Stimulated activated naive CD8-positive, alpha-beta T cell treated with anti-CD3 and anti-CD28 coated beads, Interleukin-15, Interleukin-2, amounts not matched to agents 100 U/mL and 50 U/mL, for 24 hours (primary cell): ENCODE measurements at places on chromosomes 5 and 9.

GRCh38 chr5:143896516-143896915, 84.6 kb downstream of the HMHB1 start:
- DNase-seq, result no peak

DNA sequence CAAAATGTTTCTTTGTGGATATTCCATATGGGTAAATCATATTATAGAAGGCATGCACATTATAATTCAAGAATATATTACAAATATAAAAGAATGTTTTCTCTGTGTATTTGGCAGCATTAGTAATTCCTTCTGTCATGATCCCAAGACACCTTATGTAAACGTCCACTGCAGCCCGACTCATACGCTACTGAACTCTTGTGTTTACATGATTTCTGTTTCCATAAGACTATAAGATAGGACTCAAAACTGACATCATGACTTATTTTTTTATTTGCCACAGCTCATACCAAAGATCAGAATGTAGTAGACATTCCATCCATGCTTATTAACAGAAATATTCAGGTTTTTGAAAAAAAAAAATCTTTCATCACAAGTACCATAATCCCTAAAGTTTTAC, 234.1 kb downstream of the AP3B1 start:
- DNase-seq, result no peak

- DNase-seq, result no peak
Observed at GRCh38 chr5:73663161-73663859, 37.3 kb downstream of the ARHGEF28 start.

DNA sequence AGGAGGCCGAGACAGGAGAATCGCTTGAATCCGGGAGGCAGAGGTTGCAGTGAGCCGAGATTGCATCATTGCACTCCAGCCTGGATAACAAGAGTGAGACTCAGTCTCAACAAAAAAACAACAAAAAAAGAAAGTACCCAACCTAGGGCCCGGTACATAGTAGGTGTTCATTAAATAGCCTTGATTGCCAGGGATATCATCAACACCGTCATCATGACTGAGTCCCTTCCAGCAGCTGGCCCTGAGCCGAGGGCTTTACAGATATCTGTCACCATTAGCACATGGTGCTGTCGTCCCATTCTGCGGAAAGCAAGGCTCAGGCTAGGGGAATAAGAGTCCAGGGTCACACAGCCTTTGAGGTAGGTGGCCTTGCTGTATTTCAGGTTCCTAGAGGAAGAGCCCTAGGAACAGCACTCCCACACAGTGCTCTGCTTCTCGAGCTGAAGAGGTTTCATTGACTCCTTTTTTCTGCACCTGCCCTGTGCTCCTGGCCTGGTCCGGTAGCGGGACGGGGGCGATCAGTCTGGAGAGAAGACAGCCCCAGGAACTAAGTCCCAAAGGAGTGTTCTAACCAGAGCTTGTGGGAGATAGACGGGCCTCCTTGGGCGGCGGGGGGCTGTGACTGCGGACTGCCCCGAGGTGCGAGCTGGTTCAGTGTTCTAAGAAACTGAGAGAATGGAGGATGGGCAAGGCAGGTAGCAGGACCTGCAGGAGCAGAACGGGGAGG, 48.2 kb downstream of the CXXC5 start:
- no peak for DNase-seq

- no peak for DNase-seq
Observed at GRCh38 chr5:158364367-158364766, 505.4 kb upstream of the CLINT1 start.

DNA sequence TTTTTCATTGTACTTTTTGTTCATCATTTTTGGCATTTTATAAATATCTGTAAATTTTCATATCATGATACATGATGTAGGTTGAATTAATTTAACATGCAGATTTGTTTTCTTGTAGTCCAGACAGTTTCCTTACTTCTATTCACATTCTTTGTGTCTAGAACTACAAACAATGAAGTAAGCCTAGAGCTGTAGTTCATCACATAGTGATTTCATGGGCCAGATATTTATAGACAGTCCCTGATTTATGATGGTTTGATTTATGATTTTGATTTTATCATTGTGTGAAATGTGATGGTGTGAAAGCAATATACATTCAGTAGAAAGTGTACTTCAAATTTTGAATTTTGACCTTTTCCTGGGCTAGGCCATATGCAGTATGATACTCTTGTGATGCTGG, 139.0 kb downstream of the ARHGEF28 start:
- no peak for DNase-seq

GRCh38 chr9:91586282-91586681, 162.7 kb upstream of the NFIL3 start:
- DNase-seq, result no peak

DNA sequence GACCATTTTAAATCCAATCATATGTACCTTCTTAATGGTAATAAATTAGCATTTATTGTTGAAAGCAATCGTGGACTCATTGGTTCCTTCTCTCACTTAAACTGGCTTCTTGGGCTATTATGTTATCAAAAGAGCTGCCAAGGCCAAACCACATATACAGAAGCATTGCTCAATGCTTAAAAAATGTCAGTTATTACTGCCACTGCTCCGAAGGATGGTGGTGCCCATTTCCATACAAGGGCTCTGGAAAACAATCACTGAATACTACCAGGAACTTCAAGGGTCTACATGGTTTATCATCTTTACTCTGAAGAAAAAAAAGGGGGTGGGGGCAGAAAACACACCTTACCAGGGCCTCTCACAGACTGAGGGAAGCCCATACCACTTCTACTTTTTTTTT, 104.3 kb downstream of the GNAQ start:
- DNase-seq, result no peak

DNA sequence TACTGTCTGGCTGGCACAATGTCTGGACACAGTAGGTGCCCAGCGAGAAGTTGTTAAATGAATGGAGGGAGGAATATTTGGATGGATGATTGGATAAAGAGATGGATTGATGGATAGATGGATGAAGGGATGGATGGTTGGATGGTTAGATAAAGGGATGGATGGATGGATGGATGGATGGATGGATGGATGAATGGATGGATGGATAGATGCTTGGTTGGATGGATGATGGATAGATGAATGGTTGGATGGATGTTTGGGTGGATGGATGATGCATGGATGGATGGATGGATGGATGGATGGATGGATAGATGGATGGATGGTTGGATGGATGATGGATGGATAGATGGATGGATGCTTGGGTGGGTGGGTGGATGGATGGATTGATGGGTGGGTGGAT, 90.4 kb downstream of the UBE2QL1 start:
- no peak for DNase-seq

GRCh38 chr5:90359073-90359920, 50.3 kb downstream of the CETN3 start:
- no peak for DNase-seq

DNA sequence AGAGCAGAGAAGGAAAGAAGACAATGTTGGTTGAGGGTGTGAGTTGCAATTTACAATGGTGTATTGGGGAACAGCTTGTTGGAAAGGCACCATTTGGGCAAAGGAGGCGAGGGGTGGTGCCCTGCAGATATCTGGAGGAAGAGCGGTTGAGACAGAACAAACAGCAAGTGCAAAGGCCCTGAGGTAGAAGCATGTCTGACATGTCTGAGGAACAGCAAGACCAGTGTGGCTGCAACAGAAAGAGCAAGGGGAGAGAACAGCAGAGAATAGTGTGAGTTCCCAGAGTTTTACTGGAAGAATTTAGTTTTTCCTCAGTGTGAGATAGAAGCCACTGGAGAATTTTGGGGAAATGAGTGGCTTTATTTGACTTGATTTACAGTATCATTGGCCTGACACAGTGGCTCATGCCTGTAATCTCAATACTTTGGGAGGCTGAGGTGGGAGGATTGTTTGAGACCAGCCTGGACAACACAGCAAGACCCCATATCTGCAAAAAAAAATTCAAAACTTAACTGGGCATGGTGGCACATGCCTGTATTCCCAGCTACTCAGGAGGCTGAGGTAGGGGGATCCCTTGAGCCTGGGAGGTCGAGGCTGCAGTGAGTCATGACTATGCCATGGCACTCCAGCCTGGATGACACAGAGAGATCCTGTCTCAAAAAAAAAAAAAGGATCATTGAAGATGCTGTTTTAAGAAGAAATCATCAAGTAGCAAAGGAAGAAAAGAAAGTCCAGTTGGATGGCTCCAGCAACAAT, 13.6 kb downstream of the CMBL start:
- DNase-seq, result no peak

- no peak for DNase-seq
Observed at GRCh38 chr9:32705059-32705458, 69.6 kb upstream of the TAF1L start.

DNA sequence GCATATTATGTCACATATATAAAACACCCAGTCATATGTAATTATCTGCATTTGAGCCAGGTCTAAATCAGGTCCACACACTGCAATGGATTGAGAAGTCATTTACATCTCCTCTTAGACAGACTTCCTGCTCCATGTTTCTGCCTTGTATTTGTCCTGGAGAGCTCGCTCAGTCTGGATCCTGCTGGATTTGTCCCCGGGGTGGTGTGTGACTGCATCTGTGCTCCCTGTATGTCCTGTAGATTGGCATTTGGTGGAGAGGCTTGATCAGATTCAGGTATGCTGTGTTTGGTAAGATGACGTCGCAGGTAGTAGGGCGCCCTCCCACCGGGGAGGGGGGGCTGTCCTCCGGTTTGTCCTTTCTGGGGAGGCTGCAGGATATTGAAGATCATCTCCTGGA, 33.6 kb upstream of the IER5L start:
- DNase-seq, result no peak

- DNase-seq, result peak; percentile 75
Observed at GRCh38 chr5:139458580-139459407, 3.7 kb downstream of the ECSCR start.

DNA sequence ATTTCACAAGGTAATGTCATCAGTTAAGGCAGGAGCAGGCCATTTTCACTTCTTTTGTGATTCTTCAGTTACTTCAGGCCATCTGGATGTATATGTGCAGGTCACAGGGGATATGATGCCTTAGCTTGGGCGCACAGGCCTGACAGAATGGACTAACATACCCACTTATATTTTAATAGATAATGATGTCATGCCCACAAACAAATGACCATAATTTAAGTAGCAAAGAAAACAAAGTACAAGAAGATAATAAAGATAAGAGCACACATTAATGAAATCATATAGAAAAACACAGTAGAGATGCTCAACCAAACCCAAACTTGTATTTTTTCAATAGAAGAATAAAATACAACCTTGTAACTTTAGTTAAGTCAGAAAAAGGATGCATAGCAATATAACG, 19.7 kb upstream of the TBC1D2 start:
- DNase-seq, result no peak
